ENCODE measurements at places on chromosomes 1 and 21.

DNA sequence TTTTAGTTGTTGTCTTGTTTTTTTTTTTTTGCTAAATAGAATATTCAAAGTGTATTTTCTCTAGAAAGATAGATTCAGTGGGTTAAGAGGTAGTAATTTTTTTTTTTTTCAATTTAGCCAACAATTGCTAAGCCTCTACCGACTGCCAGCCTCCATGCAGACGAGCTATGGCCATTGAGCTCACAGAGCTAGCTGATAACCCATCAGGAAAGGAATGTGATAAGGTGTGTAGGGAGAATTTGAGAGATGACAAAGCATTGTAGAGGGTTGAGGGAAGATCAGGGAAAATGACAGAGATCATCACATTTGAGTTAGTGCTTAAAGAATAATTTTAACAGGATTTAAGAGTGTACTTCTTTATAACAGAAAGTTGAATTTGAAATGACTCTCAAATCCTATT, 30.6 kb downstream of the DNM3 start:
- no peak for DNase-seq

GRCh38 chr1:11456965-11457364, 22.0 kb upstream of the DISP3 start:
- DNase-seq, result no peak

DNA sequence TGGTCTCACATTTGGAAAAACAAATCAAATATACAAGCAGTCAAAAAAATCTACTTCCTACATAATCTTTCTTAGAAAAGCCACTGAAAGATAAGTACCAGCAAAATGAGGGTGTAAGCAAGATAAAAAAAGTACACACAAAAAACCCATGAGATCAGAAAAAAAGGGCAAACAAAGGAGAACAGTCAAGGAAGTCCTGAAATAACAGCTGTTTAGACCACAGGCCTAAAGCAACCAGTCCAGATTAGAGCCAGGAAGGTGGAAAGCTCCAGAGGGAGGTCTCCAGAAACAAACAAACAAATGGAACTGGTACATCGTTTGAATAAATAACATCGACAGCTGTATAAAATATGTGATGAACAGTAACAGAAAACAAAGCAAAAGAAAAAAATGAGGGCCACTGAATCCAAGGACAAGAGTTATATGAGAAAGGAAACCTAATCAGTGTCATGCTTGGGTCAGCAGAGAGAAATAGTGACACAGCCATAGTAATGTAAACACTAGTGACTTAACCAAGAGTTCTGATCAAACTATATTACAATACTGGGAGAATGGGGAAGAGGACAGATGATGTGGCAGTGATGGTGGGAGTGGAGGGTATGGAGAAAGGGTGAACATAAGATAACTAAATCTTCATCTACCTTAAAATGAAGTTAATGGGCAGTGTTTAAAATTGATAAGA, 67.5 kb downstream of the NVL start:
- no peak for DNase-seq

- no peak for DNase-seq
These were observed 164.5 kb upstream of the BEND5 start for GRCh38 chr1:48940962-48941732.

DNA sequence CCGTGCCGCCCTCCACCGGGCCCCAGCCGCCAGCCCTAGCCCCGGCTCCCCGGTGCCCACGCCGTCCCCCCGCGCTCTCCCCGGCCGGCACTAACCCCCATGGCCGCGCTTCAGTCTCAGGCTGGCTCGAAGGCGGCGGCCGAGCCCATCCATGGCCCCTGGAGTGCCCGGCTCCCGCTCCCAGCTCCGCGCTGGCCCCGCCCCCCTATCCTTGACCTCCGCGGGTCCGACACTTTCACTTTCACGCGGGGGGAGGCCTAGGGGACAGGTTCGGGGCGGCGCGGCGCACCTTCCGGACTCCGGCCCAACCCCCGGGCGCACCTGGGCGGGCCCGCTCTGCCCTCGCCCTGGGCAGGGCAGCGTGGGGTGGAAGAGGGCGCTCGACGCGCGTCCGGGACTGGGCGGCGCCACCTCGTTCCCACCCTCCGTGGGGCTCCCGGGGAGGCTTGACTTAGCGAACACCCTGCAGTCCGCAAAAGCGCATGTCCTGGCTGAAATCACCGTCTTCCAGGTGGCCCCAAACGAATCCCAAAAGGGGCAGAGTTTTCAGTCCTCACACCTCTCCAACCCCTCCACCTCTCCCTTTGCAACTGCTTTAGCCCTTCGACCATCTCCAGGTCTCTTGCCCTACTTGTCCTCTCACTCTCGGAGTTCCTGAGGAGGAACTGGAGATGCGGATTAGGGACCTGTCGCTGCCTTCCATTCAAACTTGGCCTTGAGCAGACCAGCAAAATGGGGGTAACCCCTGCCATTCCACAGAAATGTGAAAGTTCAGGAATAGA, 3.9 kb upstream of the DENND2D start:
- DNase-seq, result peak; percentile 43

DNA sequence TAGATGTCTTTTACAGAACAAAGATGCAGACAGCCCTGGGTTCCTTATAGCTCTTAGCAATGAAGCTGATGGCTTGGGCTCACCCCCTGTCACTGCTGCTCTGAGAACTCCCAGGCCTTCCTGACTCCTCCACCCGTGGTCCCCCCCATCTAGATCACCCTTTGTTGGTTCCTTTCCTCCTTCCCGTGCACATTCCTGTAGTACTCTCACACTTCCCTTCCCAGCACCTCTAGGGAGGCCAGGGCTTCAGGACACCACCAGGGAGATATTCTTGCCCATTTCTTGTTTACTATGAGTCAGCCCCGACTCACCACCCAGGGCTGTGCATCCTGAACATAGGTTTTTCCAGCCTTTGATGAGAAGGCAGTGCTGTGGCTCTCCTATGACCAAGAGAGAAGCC, 14.4 kb upstream of the NOS1AP start:
- DNase-seq, result no peak

- peak; percentile 89 for DNase-seq
These were observed 5.4 kb downstream of the MIER1 start for GRCh38 chr1:66929999-66930822.

GRCh38 chr1:59422921-59423575, 126.2 kb downstream of the FGGY start:
- no peak for DNase-seq

GRCh38 chr1:186839041-186839400, 10.3 kb downstream of the PLA2G4A start:
- no peak for DNase-seq

- no peak for DNase-seq
These were observed 325.0 kb downstream of the ZNF326 start for GRCh38 chr1:90319918-90320317.

GRCh38 chr1:207034998-207035397, 2.4 kb upstream of the C1orf116 start:
- DNase-seq, result no peak

- no peak for DNase-seq
These were observed 25.4 kb downstream of the ASH1L start for GRCh38 chr1:155537193-155537592.

GRCh38 chr1:215146240-215146975, 63.9 kb downstream of the KCNK2 start:
- no peak for DNase-seq

DNA sequence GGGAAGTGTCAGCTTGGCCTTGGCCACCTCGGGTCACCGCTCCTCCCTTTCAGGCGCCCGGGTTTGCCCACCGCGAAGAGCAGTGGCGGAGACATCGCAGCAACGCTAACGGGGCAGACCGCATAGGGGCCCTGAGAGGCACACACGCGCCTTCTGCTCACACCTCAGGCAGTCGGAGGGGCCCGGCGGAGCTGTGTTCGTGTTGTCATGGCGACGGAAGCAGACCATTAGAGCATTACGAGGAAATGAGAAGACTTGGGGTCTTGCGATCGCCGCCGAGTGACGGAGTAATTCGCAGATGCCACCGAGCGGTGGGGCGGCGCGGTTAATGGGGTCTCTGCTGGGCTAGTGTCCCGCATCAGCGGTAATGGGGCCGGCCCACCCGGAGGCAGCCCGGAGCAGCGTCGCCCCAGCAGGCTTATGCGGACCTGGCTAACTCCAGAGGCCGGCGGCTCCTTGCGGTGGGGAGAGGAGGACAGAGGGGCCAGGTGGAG, 144.1 kb downstream of the TNR start:
- DNase-seq, result no peak

- DNase-seq, result no peak
These were observed 176.6 kb upstream of the DAB1 start for GRCh38 chr1:57600424-57600823.

GRCh38 chr1:102047724-102048123, 51.0 kb upstream of the OLFM3 start:
- DNase-seq, result no peak

GRCh38 chr1:179809506-179810366, 66.6 kb downstream of the FAM163A start:
- peak; percentile 32 for DNase-seq

DNA sequence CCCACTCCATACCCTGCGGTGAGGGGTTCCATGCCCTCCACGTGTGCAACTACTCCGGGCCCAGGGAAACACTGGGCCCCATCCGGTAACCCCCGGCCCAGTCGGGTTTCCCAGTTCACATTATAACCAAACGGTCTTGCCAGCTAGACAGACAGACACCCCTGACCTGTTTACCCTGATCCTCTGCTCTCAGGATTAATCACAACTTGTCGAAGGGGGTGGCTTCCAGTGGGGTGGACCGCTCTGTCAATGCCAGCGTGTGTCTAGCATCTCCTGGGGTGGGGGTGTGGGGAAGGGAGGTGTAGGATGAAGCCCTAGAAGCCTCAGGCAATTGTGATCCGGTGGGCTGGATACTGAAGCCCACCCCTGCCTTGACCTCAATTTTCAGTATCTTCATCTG, 4.6 kb upstream of the OLIG2 start:
- no peak for DNase-seq

DNA sequence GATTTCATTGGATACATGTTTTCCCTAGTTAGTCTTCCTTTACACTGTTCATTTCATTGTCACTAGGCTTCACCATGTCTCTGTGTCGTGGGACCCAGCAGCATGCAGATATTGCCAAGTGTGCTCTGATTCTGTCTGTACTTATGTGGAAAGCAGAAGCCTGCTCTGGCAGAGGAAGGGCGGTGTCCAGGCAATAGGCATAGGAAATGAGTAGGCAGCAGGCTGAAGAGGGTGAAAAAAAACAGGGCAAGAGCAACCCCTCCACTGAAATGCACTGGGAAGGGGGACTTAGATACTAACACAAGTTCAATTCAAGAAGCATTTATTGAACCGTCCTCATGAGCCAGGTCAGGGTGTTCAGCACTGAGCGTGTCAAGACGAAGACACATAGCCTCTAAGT, 85.2 kb upstream of the VAV3 start:
- DNase-seq, result no peak

DNA sequence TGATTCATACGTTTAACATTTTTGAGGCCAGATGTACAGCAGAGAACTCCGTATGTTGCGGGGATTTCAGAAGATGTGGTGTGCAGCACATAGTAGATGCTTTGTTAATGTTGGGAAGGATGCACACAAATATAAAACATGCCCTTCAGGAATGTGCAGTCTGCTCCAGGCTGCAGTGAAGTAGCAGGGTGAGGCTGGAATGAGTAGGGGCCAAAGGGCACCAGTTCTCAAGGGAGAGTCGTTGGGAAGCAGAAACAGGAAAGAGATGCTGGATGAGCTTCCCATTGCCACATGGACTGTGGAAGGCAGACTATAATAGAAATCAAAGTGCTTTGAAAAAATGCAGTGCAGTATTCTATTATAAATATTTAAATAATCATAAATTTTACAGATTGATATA, 126.9 kb downstream of the NOS1AP start:
- DNase-seq, result no peak

GRCh38 chr1:243495442-243496186, 239.8 kb downstream of the SDCCAG8 start:
- DNase-seq, result no peak

GRCh38 chr1:93669369-93669768, 12.3 kb downstream of the BCAR3 start:
- no peak for DNase-seq

- no peak for DNase-seq
These were observed 21.3 kb downstream of the GPSM2 start for GRCh38 chr1:108897865-108898720.

- peak; percentile 24 for DNase-seq
These were observed 43.7 kb downstream of the KIF21B start for GRCh38 chr1:200979574-200980451.

- DNase-seq, result no peak
These were observed 364.8 kb upstream of the ESRRG start for GRCh38 chr1:217088011-217088410.

DNA sequence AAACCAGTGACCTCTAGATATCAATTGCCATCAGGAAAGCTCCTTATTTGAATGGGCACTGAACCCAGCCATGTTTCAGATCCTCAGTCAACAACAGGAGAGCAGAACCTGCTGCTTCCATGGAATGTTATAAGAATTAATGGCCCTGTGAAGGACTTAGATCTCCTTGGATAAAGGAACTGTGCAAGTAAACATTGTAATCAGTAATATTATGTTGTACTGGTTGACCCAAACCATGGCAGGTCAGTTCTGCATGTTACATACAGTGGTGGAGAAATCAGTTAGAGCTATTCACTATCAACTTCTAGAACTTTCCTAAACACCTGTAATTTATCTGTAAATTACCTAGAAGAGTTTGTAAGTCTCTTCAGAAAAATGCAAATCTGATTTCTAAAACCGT, 11.2 kb upstream of the CLDN8 start:
- DNase-seq, result no peak

DNA sequence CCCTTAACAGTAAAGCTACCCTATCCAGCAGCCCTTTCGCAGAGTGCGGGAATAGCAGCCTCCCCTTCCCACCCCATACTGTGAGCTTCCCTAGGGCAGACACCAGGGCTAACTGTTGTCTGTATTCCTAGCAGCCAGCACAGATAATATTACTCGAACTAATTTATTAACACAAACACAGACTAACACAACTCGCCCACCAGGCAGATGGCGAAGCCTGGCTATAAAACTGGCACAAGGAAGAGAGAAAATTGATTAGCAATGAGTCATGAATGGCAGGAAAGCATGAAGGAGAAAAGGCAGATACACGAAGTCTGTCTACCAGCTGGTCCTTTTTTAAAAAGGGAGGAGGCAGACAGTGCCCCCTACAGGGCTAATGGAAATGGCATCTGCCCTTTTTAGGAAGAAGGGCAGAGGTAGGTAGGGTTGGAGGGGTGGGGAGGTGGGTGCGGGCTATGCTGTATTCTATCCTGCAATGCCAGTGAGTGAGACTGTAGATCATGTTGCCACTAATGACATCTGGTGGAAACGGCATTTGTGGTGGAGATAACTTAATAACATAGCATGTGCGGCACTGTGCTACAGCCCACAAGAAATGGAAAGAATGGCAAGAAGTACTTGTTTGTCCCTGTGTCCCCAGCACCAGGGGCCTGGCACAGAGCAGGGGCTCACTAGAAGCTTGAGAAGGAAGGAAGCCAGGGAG, 30.6 kb upstream of the CTPS1 start:
- DNase-seq, result peak; percentile 45

DNA sequence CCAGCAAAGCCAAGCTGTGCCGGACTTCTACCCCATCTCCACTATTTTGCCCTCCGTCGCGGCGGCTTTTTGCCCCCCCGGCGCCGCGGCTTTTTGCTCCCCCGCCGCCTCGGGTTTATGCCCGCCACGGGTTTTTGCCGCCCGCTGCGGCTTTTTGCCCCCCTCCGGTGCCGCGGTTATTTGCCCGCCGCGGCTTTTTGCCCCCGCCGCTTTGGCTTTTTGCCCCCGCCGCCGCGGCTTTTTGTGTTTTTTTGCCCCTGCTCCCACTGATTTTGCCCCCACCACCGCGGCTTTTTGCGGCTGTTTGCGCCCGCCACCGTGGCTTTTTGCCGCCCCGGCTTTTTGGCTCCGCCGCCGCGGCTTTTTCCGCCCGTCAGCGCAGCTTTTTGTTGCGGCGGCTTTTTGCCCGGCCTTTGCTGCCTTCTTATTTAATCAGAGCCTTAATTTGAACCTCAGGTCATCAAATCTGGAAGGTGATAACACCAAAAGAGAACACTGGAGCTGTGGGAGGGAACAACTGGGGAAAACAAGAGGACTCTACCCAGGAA, 106.0 kb downstream of the TPTE start:
- DNase-seq, result no peak

Measured in activated CD4-positive, CD25-positive, alpha-beta regulatory T cell (primary cell).